Activated CD4-positive, alpha-beta T cell treated with anti-CD3 and anti-CD28 coated beads for 24 hours (primary cell): ENCODE measurements at places on chromosomes 3 and 15.

- no peak for DNase-seq
These were observed 9.8 kb upstream of the PLSCR1 start for GRCh38 chr3:146554151-146554760.

GRCh38 chr3:122232485-122232884, 49.0 kb downstream of the CASR start:
- DNase-seq = no peak

DNA sequence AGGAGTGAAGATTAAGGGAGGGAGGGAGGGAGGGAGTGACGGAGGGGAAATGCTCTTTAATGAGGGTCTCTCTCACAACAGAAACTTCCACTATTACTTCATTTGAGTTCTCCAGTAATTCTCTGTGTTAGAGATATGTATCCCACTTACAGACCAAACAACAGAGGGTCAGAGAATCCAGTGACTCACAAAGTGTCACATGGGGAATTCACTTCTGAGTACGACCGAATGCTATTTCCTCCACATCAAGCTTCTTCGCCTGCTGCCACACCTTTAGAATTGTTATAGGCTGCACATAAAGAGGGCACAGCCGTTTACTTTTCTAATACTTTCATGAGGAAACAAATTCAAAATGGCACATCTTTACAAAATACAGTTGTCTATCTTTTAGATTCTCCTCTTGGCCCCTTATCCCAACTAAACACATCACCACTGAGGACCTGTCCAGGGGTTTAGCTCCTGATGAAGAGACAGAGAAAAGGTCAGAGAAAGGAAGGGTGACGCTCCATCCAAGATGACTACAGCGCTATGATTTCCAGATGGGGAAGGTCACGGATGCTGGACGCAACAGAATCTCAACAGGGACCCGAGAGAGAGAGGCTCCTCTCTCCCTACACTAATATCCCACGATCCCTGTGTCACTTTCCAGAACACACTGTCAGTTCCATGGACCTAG, 119.0 kb downstream of the XXYLT1 start:
- DNase-seq = no peak

DNA sequence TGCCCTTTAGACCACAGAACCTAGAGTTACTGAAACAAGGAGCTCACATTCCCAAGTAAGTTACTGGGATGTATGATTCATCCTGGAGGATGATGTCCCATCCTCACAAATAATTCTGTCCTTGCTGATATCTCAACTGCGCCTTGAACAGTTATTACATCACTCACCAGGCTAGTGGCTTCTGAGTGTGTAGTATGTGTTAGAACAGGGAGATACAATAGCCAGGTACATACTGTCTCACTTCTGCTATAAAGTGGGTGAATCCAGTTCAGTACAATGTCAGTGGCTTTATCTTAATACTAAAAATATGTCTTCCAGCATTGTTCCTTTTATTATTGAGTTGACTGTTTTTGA, 483.2 kb upstream of the FRG2C start:
- no peak for DNase-seq

DNA sequence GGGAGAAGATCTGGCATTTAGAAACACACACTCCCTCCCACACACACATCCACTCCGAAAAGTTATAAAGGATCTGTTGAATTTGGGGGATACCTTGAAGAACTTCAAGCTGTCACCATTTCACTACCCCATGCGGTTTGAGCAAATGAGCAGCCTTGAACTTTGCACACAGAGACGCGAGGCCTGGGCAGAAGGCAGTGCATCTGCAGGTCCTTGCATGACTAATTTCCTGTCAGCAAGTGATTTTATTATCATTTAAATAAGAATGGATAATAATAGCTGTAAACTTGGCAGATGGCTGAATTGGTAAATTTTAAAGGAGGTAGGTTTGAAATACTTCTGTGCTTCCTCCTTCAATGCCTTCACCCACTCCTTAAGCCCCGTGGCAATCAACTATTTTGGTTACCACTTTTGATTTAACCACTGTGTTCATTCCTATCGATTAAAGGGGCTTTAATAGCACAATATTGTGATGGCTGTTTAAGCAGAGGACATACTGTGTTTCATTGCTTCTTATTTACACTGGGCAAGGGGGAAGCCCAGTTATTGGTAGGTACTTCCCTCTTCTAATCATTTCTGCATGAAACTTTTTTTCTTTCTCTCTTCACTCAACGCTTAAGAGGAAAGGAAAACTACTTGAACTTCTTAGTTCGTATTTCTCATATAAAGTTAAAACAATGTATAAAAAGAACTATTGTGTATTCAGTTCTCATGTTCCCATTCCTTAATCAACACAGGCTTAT, 108.1 kb downstream of the ROBO2 start:
- DNase-seq = no peak

DNA sequence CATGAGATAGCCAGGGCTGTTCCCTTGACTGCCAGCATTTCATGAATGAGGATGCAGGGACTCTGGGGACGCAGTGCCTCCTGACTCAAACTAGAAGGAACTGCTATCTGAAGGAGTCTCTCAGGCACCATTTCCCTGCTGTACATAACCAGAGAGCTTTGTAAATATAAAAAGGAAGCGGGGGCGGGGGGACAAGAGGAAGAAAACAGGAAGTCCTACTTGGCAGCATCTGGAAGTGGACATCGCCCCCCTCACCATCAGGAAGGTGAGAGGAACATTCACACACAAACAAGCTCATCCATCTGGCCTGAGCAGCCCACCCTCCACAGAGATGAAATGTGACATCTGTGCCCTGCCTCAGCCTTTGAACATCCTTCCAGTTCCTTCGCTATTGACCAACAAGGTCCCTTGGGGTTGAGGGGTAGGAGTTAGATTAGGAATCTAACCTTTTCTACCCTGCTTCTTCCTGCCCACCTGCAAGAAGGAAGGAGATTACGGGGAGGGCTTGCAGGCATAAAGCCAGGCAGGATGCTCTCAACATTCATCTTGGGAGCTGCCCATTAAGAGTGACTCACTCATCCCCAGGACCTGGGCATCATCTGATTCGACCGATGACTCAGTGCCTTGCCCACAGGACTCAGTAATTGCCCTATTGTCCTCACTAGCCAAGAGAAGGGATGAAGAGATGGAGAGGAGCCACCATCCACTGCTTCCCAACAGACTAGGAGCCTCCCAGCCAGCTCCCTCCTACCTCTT, 31.9 kb downstream of the SH3BP5 start:
- DNase-seq = no peak

GRCh38 chr3:128382221-128382807, 84.4 kb downstream of the DNAJB8 start:
- no peak for DNase-seq

- no peak for DNase-seq
These were observed 119.9 kb upstream of the TJP1 start for GRCh38 chr15:29942143-29942542.

- no peak for DNase-seq
These were observed 240.2 kb downstream of the TP63 start for GRCh38 chr3:189871418-189871817.

- peak; percentile 6 for DNase-seq
These were observed 56.6 kb upstream of the PRTG start for GRCh38 chr15:55799291-55800212.

DNA sequence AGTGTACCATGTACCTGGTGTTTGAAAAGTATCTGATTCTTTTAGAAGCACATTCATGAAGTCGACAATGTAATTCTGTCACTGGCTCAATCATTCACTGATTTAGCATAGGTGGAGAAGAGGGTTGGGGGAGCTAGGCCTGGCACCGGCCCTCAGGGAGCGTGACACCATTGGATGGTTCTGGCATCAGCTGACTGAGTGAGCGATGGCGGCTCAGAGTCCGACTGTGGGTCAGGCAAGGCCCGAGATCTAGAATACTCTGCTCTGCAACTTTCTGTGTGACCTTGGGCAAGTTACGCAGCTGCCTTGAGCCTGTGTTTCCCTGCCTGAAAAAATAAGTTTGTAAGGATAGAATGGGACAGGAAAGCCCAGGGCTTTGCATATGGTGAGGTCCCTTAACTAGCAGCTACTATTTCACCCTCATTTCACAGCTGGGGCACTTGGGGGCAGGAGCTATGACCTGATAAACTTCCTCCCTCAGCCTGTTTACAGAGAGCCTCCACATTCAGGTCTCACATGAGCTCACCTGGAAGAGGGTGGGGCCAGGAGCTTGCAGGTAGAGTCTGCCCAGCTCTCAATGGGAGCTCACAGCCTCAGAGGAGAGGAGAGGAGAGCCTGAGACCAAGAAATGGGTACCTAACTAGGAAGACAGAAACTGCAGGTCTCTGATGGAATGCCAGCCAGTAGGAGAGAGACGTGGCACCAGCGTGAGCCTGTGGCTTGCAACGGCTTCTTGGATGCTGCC, 153.7 kb upstream of the TLE3 start:
- DNase-seq = no peak

- DNase-seq = no peak
These were observed 16.0 kb upstream of the CPEB1 start for GRCh38 chr15:82663186-82663600.

- no peak for DNase-seq
These were observed 48.8 kb downstream of the UBP1 start for GRCh38 chr3:33391255-33391995.

DNA sequence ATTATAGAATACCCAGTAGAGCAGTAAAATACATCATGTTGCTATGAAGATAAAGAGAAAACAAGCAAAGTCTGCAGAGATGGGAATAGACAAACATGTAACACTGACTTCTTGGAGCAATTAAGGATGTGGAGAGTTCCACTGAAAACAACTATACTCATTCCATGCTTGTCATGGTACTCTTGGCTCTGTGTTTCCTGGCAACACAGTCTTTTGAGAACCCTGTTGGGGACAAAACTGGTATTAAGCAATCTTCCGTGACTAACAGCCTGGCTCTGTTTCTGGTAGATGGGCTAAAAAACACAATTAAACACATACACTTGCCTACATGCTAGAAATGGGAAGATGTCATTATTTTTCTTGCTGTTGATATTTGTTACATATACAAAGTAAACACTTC, 1212.3 kb upstream of the GBE1 start:
- DNase-seq = no peak

DNA sequence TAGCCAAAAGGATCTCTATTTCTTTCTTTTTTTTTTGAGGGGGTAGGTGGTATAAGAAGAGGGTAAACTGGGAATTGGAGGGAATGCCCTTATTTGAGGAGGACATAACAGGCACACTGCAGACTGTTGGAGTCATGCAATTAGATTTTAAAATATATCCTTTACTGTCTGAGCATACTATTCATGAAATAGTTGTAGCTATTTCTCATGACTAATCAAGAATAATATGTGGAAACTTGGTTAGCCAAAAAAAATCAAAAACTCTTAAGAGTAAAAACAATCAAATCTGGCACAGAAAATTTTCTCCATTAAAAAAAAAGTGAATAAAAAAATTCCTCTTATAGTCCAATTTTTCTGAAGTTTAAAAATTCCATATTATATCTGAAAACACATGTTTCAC, 174.9 kb downstream of the SCAPER start:
- no peak for DNase-seq

DNA sequence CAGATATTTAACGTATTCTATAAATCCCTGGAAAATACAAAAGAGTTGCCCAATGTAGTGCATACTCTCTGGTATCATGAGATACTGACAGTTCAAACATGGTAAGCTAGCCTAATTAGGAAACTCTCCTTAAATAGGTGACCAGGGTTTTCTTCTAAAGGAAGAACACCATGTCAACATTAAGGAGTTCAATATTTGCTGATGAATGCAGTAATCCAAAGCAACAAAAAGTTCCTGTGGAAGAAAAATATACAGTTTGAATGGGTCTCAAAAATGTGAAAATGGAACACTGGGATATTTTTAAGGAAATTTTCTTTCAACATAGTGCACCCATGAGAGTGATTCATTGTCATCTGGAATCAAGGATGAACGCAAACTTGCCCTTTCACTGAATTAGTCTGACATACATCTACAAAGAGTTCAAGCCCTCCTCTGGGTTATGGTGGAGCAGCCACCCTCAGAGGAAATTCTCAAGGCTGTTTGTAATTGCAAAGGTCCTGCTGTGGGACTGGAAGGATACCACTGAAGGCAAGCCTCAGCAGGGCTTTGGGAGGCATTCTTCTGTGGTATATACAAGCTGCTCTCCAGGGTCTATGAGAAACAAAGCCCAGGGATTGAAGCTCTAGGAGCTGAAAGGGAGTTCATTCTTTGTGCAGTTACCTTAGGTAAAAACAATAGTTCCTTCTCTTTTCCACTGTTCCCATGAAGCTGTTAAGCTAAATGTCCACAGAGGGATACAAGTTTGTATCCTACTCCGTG, 700.3 kb downstream of the TUSC7 start:
- no peak for DNase-seq

DNA sequence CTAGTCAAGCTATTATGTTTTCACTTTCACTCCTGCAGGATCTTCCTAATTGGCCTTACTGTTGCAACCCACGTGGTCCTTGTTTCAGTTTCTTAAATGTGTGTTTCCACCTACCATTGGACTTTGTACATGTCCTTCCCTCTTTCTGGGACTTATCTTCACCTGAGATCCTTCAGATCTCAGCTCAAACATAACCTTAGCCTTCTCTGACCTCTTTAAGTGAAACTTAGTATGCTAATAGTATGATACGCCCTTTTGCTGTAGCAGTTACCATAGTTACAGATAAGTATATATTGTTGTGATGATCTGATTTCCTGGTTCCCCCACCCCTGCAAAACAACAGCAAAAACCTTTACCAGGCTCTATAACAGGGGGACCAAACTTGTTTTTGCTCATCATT, 35.2 kb downstream of the U2SURP start:
- DNase-seq = no peak

- no peak for DNase-seq
These were observed 232.8 kb downstream of the CPNE4 start for GRCh38 chr3:131802029-131802428.

DNA sequence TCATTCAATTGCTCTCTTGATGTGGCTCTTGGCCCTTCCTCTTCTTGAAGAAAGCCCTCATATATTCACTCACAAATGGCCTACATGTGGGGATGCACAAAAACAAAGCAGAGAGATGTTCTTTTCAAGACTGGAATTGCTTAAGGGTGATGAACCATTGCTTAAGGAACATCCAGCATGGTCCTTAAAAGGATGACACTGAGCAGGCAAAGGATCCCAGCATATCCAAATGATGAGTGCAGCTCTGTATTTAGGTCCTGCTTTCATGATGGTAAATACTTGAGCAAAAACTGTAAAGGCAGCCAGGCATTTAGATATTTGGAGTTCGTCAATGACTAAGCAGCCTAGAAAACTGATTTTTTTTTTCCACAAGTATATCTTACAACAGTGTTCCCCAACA, 173.8 kb upstream of the ARRDC4 start:
- DNase-seq = no peak
